Activated CD8-positive, alpha-beta T cell treated with anti-CD3 and anti-CD28 coated beads, Interleukin-2, amount 10 ng/mL, durations not matched to agents 7 days and 5 days (primary cell): ENCODE measurements at places on chromosomes 12 and 14.

GRCh38 chr12:84706374-84706773 is 206.2 kb downstream of the SLC6A15 start:
- DNase-seq = no peak

- DNase-seq = peak; percentile 63
These were observed 35.4 kb upstream of the RNASE3 start for GRCh38 chr14:20855652-20856291.

- peak; percentile 18 for DNase-seq
These were observed 142.5 kb upstream of the C14orf180 start for GRCh38 chr14:104436741-104437701.

DNA sequence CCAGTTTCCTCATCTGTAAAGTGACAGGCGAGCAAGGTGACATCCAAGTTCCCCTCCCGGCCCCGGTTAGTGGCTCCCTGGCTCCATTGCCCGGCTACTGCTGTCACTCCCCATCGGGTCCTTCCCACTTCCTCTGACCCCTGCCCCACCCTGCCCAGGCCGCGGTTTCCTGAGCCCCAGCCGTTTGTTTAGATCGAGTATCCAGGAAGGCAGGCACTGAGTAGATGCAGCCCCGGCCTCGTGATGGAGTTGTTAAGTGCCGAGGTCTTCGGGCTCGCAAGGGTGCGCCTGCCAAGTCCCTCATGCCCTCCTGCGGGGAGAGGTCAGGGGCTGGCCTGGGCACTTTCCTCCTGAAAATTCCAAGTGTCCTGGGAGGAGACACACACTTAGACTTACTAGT is 55.4 kb downstream of the TEAD4 start:
- peak; percentile 28 for DNase-seq

- no peak for DNase-seq
These were observed 258.7 kb downstream of the SYT10 start for GRCh38 chr12:33180918-33181317.

GRCh38 chr14:69670093-69670492 is 58.7 kb downstream of the SUSD6 start:
- DNase-seq = no peak

DNA sequence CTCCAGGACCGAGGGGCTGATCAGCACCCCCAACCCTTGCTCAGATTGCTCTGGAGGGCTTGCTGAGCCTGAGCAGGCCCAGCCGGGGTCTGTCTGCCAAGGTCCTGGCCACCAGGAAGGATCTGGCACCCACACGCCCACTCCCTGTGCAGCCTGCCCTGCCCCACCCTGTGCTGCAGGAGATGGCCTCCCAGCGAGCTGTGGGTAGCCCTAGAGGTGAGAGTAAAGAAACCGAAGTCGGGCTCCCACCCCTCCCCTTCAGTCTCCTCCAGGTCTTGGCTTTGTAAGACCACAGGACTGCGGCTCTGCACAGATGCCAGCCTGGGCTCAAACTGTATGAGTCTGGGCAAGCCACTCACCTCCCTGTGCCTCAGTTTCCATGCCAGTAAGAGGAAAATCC is 307.8 kb downstream of the BCL11B start:
- peak; percentile 52 for DNase-seq

GRCh38 chr12:19171731-19172130 is 42.2 kb downstream of the PLEKHA5 start:
- no peak for DNase-seq

DNA sequence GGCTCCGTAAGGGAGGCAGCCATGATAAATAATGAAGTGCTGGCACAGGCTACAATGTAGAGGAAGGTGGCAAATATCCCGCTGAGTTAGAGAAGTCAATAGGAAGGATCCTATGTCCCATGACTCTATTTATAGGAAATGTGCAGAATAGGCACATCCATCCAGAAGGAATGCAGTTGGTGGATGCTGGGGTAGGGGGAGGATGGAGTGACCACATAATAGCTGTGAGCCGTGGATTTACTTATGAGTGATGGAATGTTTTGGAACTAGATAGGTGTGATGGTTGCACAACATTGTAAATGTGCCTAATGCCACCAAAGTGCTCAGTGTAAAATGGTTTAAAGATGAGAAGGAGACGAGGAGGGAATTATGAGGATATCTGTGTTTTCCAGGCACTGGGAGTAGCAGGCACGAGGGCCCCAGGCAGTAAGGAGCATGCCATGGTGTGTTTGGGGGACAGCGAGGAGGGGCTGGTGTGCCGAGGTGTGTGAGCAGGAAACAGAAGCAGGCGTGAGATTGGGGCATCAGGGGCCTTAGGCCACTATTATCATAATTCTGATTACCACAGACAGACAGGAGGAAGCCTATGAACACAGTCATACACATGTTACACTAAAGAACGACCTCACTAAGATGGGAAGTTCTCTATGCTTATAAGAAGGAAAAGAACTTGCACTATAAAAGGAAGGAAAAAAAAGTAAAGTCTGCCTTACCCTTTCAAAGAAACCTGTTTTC is 837.3 kb upstream of the TMEM132C start:
- no peak for DNase-seq

GRCh38 chr12:3728686-3729085 is 24.2 kb downstream of the CRACR2A start:
- DNase-seq = peak; percentile 76

DNA sequence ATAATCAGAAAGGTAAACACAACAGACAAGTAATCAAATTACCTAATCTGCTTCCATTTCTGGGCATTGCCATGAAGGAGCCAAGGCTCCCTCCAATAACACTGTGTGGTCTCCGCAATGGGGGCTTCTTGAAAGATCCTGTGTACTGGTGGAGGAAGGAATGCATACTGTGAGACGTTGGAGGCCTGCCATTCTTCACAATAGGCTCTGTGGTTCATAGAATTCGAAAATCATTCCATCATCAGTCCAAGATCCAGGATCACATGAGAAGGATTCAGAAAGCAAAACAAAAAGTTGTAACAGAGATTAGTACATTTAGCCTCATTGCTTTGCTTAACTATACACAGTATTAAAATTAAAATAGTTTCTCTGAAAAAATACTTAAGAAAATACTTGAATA is 76.3 kb downstream of the CDK17 start:
- DNase-seq = no peak

DNA sequence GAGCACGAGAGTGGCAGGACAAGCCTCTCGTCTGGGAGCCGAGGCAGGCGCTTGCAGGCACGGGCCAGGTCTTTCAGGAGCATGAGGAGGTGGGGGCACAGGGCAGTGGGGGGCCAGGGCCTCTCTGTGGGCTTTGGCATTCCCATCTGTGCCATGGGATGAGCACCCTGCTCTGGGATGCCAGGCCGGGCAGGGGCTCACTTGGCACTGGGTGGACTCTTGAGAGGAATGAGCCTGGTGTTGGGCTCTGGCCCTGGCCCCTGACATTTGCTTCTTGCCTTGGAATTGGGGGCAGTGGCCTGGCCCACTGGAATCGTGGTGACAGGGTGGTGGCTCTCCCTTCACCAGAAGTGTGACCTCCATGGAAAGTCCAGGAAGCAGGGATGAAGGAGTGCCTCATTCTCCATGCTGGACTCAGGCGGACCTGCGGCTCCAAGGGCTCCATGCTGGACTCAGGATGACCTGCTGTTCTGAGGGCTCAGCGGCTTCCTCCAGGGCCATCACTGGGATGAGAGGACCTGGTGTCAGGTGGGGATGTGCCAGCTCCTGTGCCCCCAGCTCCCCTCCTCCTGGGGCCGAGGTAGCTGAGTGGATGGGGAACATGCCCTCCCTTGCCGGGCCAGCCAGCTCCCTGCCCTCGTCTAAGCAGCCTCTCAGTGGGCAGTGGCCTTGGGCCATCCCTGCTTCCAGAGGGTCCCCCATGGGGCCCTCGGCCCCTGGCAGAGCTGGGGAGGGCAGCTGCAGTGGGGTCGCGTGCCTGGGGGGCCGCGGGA is 220.3 kb downstream of the KIF26A start:
- DNase-seq = no peak

DNA sequence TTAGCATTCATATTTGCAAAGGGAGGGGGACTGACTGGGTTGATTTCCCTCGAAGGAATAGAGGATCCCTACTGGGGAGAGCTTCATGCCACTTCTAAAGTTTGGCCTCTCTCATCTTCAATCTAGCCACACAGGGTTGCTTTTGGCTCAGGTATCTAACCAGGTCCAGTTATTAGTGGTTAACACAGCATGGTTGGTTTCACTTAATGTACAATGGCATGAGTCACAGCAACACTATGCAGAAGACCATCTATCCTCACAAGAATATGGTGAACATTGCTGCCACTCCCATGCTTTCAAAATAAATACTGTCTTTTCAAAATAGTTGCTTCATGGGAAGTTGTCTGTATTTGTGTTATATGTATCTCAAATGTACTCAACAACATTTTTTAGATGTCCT is 6.6 kb upstream of the RAB3IP start:
- DNase-seq = no peak
